ENCODE measurements at places on chromosomes 1 and 21.
A peak's percentile ranks its signal among the peaks of the same experiment; 100 is the strongest.

- DNase-seq: no peak
These were observed 303.3 kb upstream of the ESRRG start for GRCh38 chr1:217026531-217026930.

DNA sequence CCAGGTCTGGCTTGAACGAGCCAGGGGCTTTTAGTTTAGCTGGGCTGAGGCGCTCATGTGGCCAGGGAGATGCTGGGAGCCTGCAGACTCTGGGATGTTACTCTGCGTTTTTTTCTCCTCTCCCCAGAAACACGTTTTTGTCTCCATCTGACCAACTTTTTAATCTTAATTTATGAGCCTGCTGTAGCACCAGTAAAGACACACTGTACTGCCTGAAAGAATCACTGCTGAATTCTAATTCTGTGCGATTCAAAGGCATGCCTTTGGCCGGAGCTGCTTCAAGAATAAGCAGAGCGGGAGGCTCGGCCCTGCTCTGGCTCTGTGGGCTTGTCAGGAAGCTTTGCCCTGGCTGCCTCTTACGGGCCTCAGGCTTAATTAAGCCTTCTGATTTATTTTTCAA, 129.5 kb downstream of the CAMTA1 start:
- no peak for DNase-seq

DNA sequence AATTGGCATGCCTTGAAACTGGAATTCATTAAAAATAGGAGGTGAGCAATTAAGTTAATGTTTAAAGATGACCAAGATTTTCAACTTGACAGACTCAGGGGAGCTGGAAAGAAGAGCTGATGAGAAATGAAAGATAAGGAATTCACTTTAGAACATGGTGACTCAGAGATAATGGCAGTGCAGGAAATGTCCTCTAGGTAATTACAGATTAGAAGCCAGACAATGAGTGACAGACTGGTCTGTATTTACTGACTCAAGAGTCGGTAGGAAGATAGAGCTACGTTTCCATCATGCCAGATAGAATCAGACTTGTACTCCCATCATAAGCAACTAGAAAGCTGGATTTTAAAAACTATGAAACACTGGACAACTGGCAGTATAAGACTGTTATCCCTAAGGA, 151.6 kb downstream of the AJAP1 start:
- DNase-seq: no peak

DNA sequence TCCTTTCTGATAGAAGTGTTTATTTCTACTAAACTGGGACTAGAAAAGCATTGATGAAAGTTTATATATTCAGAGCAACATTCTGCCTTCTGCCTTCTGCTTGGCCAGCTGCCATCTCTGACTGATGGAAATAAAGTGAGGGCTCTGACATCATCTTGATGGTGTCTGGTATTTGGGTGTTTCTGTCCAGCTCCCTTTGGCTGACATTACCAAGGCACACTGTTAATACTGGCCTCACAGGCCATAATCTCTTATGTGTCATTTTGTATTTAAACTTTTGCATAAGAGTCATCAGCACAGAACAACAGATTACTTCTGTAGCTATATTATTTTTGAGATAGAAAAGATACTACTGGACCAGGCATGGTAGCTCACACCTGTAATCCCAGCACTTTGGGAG, 216.9 kb downstream of the RYR2 start:
- peak; percentile 19 for DNase-seq

- DNase-seq: peak; percentile 76
These were observed 7.5 kb downstream of the PRXL2B start for GRCh38 chr1:2594001-2594640.

DNA sequence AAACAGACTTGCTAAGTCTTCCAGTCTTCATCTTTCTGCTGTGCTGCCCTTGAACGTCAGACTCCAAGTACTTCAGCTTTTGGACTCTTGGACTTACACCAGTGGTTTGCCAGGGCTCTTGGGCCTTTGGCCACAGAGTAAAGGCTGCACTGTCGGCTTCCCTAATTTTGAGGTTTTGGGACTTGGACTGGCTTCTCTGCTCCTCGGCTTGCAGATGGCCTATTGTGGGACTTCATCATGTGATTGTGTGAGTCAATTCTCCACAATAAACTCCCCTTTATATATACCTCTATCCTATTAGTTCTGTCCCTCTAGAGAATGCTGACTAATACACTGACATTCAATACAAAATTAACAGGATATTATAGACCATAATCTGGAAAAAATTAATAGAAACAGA, 628.1 kb downstream of the PLPP3 start:
- DNase-seq: no peak

GRCh38 chr1:54937469-54937868, 43.0 kb upstream of the TMEM61 start:
- no peak for DNase-seq

GRCh38 chr1:226574044-226574443, 25.5 kb downstream of the STUM start:
- DNase-seq: no peak

DNA sequence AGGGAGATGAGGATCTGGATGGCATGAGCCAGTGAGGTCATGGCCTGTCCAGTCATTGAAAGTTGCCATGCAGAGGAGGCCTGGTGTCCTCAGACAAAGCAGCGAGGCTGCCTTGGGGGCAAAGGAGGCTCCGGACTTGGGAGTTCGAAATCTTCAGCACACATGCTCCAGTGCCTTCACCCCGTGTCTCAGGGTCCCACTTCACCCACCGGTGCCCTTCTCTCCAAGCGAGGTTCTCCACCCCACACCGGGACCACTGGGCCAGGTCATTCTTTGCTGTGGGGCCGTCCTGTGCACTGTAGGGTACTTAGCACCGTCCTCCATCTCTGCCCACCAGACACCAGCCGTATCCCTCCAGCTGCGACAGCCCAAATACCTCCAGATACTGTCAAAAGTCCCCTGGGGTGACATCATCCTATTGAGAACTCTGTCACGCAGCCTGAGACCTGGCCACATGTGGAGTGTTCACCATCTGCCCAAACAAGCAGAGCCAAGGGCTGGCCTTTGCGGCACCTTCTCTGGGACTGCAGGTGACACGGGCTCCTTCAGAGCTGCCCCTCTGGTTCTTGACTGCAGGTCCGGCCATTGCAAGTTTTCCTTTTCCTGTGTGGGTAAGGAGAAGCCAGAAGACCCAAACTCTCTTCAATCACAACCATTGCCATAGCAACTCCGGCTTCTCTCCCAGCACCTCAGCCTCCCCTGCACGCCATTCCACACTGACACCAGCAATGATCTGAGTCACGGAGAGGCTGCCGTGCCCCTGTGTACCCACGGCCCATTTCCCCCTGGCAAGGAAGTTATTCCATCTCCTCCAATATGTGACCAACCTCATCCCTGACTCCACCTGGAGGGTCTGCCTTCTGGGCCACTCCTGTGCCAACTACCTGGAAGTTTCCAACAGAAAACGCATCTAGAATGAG, 20.4 kb upstream of the PDE9A start:
- DNase-seq: no peak

GRCh38 chr1:161843156-161843555, 77.0 kb downstream of the ATF6 start:
- no peak for DNase-seq

- DNase-seq: no peak
These were observed 68.4 kb upstream of the GPR88 start for GRCh38 chr1:100469578-100469977.

DNA sequence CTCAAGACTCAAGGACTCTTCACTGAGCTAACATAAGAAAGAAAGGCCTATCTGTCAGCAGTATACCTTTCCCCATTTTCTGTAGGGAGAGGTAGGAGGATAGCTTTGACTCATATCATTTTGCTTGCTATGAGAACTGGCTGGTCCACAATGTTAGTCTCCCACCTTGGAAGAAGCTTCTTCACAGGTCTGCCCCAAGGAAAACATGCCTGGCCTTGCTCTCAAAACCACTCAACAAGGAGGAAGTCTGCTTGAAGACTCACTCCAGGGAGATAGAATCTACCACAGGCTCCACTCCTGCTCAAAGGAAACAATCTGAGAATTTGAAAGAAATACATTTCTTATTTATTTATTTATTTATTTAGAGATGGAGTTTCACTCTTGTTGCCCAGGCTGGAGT, 29.5 kb upstream of the LAMC1 start:
- no peak for DNase-seq

GRCh38 chr1:114956570-114956969, 73.1 kb upstream of the TSHB start:
- DNase-seq: no peak

DNA sequence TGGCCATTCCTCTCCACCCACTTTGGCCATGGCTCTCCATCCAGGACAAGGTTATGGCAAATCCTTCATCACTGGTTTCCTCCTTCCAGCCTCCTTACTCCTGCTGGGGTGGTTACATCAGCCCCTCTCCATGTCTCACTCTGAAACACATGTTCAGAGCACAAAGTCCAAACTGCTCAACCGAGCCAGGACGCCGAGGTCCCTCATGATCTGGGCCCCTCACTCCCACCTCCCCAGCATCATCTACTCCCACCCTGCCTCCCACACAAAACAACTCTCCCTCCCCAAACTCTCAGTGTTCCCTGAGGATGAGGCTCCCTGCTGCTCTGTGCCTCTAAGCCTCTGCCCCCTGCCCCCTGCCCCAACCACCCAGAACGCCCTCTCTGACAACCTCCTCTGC, 33.3 kb upstream of the ZBTB40 start:
- DNase-seq: no peak

DNA sequence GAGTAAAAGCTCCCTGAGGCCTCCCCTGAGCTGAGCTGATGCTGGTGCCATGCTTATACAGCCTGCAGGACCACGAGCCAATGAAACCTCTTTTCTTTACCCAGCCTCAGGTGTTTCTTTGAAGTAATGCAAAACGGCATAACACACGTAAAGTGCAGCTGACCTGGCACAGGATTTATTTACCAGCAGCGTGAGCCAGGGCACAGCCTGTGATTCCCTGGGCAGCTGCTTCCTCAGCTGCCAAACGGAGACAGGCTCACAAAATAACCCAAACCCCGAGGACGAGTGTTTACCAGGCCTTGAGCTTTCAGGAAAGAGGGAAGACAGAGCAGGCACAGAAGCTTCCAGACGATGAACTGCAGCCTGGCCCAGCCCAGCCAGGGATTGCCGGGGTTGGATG, 120.6 kb upstream of the ARHGEF16 start:
- DNase-seq: no peak

DNA sequence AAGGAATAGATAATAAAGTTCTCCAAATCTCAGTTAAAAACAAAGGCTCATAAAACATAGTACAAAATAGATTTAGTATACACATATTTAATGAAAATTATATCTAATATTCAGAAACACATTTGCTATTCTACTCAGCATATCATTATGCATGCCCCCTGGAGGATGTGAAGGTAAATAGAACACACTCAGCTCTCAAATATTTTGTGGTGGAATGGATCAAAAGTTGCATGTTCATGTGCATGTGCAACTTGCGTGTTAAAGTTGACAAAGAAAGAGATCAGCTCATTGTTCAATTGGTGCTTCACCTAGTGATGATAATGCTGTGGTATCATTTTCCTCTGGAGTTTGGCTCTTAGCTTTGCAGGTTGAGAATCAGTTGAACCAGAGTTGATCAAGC, 4.9 kb upstream of the ZNF644 start:
- DNase-seq: no peak

DNA sequence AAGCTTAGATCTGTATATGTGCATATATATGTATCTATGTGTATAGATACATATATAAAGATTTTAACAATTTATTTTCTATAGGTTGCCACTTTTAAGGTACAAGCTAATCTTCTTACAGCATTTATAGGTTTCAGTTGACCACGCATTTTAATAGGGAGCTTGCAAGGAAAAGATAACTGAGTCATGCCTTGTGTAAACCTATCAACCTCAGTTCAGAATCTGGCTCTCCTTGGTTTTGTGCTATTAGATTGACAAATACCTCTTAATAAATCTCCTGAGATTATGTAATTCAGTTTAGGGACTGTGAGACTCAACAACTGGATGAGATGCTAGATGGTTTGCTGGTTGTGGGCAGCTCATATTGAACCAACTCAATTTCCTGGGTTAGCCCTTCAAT, 114.7 kb upstream of the SERBP1 start:
- DNase-seq: no peak

- DNase-seq: no peak
These were observed 70.7 kb upstream of the MUTYH start for GRCh38 chr1:45410850-45411509.

DNA sequence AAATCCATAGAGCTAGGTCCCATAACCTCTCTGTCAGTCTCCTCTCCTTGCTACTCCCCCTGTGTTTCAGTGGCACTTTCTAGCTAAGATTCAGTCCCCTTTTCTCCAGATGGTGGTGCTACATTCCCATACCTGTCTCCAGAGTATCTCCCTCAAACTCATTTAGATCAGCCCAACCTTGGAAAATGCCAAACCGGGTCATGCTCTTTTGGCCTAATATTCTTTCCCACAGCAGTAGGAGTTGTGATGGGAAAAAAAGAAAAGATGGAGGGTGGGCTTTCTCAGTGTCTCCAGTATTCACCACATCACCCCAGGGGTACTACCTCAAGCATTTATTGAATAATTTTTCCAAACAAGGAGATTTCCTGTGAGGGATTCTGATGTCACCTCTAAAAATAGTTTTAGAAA, 3.2 kb upstream of the RXFP4 start:
- no peak for DNase-seq

GRCh38 chr1:183632964-183633363, 2.6 kb downstream of the ARPC5 start:
- DNase-seq: no peak

GRCh38 chr1:89425056-89425455, 61.2 kb downstream of the GBP6 start:
- DNase-seq: no peak

DNA sequence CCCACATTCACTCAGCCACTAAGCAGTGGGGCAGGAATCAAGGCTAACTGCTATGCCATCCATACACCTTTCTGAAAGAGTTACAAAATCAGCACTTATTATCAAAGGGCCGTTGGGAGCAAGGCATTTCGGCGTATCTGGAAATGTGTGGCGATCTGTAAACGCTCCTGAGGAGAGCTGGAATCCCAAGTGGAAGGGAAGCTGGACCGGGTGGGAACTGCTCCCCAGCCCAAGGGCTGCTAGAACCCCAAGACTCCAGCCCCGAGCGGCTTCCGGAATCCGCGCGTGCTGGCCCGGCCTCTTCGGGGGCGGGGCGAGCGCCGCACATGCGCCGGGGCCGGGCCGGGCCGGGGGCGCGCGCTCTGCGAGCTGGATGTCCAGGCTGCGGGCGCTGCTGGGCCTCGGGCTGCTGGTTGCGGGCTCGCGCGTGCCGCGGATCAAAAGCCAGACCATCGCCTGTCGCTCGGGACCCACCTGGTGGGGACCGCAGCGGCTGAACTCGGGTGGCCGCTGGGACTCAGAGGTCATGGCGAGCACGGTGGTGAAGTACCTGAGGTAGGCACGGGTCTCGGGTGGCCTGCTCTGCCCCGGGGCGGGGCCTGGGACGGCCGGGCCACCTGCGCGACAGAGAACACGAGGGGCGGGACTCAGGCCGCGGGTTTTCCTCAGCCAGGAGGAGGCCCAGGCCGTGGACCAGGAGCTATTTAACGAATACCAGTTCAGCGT, at the start of gene NAXE:
Gene NAXE (plus strand): TSS at position 345 of the 726 bp plus-strand sequence. CDS start 29 bp downstream, at position 374.
- DNase-seq: peak; percentile 81

- DNase-seq: no peak
These were observed 61.4 kb upstream of the ZNF648 start for GRCh38 chr1:182122913-182123260.

Measured in mucosa of descending colon (tissue), 3 donors.